Left ventricle myocardium inferior (tissue), 1 donor: ENCODE measurements at places on chromosomes 12 and 14. TPM values are rescaled to one million over a fixed set of nuclear protein-coding genes. Genes with fewer than 3 reads are reported as not detected.
A peak's percentile ranks its signal among the peaks of the same experiment; 100 is the strongest.

GRCh38 chr14:95685978-95686922 lies at the start of gene TCL1B:
Gene TCL1B, plus strand, starts transcription at chr14:95686426. Its CDS starts 42 bp downstream, at chr14:95686468.
- DNase-seq = no peak

RASSF9 gene
- total RNA-seq = 7.3 TPM

DNA sequence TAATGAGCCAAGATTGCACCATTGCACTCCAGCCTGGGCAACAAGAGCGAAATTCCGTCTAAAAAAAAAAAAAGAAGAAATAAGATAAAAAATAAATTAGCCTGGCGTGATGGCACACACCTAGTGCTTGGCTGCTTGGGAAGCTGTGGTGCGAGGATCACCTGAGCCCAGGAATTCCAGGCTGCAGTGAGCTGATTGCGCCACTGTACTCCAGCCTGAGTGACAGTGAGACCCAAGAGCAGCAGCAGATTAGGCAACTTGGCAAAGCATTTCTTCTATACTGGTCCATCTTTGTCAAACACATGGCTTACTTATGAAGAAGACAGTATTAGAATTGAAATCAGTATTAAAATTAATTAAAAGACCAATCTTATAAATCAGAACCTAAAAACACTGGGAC lies 6.3 kb downstream of the GON7 start:
- DNase-seq = no peak

DNA sequence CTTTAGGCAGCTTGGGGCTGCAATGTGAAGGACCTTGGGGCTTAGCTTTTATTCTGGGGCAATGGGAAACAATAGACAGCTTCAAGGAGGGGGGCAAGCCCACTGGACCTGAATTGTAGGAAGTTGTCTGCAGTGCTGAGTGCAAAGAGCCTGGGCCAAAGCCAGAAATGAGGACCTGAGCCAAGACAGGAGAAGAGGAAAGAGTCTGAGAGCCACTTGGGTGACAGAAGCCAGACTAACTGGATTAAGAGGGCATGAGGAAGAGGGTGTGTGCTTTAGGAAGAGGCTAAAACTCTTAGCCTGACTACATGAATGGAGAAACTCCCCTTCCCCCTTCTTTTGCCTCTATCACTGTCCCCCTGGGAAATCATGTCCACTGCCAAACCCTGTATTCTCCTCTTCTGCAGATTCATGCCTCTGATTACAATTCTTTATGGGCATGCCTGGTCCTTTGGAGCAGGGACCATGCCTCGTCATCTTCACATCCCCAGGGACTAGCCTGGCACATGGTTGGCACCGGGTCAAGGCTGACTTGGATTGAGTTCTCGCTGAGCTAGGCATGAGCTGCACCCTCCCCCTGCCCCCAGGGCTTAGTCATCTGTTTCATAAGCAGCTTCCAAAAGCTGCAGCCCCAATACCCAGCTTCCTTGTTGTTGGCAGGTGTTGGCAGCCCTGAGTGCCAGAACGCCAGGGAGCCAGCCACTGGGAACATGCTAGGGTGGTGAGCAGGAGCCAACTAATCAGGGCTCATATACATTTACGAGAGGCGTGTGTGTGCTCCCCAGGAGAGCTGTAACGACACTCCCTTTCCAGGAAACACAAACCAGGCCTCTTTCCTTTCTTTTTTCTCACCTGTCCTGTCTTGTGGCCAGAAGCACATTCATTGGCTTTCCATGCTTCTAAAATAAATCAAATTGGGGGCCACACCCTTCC lies 27.7 kb upstream of the JDP2 start:
- DNase-seq = peak; percentile 90

GRCh38 chr12:132698341-132698740 lies 11.0 kb downstream of the PXMP2 start:
- no peak for DNase-seq

TGM1 gene
- 0.96 TPM for total RNA-seq
